Caco-2 (cell line): ENCODE measurements at places on chromosomes 11 and 22.

GRCh38 chr22:22735695-22736611 lies 91.5 kb downstream of the GGTLC2 start:
- DNase-seq = no peak

DNA sequence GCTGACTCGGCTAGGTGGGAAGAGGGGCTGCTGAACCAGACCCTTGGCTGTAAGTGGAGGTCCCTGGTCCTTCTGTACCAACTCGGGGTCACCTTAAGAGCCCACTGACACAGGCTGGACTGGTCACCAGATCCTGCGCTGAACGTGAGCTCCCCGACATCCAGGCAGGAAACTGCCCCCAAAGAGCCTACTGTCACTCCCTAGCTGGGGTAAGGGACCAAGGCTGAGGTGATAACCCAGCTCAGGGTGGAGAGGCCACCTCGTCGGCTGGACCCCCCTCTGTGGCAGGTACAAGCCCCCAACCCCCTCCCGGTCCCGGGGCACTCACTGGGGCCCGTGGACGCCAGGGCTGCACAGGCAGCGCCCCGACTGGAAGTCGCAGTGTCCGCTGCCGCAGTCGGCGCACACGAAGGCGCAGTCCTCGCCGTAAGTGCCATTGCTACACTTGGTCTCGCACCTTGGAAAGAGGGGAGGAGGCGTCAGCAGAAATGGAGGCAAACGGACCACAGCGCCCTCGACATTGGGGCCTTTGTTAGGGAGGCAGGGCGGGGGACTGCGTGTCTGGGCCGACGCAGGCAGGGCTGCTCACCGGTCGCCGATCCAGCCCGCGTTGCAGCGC lies 7.4 kb downstream of the SCARF2 start:
- peak; percentile 27 for DNase-seq

GRCh38 chr22:35959121-35959800 lies 69.4 kb downstream of the RBFOX2 start:
- DNase-seq = no peak

- DNase-seq = peak; percentile 93
These were observed 177.6 kb downstream of the IGLL1 start for GRCh38 chr22:23402275-23403151.

DNA sequence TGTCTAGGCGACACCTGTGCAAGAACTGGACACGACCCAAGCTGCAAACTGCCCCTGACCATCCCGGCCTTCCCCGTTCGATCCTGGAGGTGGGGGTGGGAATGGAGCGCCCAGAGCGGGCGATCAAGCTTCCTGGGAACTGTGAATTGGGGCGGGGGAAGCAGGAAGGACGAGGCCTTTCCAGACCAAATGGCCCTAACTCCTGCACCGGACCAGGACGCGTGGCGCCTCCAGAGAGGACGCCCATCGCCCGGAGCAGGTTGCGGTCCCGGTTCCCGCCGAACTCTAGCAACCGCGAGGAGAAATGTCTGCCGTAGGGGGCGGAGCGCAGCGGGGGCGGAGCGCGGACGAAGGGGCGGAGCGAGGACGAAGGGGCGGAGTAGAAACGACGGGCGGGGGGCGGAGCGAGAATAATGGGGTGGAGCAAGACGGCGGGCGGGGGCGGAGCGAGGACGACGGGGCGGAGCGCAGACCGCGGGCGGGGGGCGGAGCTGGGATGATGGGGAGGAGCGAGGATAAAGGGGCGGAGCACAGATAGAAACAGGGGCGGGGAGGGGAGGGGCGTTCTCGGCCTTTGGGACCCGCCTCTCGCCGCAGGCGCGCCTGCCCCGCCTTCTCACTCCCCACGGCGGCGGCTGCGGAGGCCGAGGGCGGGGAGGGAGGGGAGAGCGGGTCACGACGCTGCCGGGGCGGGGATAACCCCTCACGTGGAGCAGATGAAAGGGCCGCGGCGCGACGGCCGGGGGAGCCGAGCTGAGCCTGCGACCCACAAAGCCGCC lies at the start of gene ZNRF3:
TSS of gene ZNRF3 (plus strand) at position 695 of the 779 bp plus-strand sequence. CDS start 195 bp downstream, outside the sequence.
- peak; percentile 94 for DNase-seq

- no peak for DNase-seq
These were observed 18.2 kb upstream of the GRAMD4 start for GRCh38 chr22:46602025-46602424.

DNA sequence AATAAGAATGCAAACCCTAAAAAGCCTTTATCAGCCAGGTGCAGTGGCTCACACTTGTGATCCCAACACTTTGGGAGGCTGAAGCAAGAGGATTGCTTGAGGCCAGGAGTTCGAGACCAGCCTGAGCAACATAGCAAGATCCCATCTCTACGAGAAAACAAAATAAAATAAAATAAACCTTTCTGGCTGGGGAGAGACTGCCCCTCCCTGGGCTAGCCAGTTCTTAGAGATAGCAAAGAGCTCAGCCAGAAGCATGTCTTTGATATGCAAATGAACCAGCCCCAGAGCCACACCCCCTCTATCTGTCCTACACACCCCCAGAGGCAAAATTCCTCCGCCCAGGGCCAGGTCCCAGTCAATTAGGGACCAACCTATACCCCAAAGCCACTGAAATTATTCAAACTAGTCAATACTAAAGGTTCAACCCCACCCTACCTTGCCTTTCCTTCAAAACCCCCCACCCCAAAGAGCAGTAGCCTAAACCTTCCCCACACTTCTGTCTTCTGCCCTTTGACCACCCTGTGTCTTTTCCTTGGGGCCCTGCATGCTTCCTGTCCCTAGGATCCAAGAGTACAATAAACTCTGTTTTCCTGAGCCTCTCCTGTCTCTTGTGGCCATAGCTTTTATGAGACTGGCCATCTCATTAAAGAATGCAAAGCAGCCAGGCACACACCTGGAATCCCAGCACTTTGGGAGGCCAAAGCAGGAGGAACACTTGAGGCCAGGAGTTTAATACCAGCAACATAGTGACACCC lies 37.3 kb upstream of the CXCR5 start:
- DNase-seq = peak; percentile 73

GRCh38 chr11:83311701-83312100 lies 25.5 kb upstream of the CCDC90B start:
- DNase-seq = no peak
